ENCODE measurements at places on chromosomes 2 and 18.
A peak's percentile ranks its signal among the peaks of the same experiment; 100 is the strongest.

- DNase-seq: peak; percentile 38
Measured at GRCh38 chr2:136008205-136008865, 22.9 kb upstream of the DARS1 start.

GRCh38 chr2:205761421-205761820, 79.1 kb downstream of the NRP2 start:
- DNase-seq: no peak

DNA sequence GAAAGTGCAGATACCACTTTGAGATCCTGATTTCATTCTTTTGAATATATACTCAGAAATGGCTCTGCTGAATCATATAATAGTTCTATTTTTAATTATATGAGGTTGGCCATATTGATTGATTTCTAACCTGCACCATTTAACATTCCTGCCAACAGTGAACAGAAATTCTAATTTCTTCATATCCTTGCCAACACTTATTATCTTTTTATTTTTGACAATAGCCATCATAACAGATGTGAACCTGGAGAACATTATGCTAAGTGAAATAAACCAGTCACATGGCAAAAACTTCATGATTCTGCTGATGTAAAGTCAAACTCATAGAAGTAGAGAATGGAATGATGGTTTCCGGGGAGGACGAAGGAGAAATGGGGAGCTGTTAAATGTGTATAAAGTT, 344.5 kb upstream of the CYRIA start:
- DNase-seq: no peak

DNA sequence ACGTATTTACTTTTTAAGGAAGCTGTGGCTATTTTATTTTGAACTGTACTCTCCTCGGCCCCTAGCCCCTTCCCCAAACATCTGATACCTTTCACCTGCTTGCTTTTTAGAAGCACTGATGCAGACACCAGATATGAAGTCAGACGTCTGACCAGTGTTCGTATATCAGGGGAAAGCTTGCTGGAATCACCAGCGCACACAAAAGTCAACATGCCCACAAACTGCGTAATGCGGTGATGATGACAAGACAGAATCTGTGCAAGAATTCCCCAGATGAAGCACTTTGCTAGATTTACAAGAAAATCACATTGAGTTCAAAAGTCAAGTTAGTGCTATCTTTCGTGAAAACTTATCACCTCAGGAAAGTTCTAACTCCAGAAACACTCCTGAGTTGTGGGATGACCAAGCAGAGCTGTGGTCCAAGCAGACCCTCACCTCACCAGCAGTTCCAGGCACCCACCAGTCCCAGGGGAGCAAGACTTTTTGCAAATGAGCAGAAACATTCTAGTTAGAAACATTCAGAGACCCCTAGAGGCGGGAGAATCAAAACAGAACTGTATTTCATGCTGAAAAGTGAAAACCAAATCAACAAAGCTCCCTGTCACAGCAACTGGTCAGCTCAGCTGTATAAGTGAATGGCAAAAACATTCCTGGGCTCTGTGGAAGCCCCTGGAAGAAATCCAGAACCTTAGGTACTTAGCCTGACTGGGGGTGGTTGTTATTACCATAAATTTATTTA, 55.7 kb downstream of the INO80C start:
- DNase-seq: no peak

GRCh38 chr2:47381408-47381807, 21.5 kb upstream of the MSH2 start:
- no peak for DNase-seq

- DNase-seq: no peak
Measured at GRCh38 chr2:41602341-41602740, 445.5 kb upstream of the PKDCC start.

- DNase-seq: no peak
Measured at GRCh38 chr18:46321955-46322354, 217.8 kb downstream of the HAUS1 start.
